Ascending aorta (tissue), 2 donors: ENCODE measurements at places on chromosomes 11 and 22. TPM values are rescaled to one million over a fixed set of nuclear protein-coding genes. Genes with fewer than 3 reads are reported as not detected.

PANX2 gene
- 0.32 TPM for total RNA-seq

MUC2 gene
- 0.11 TPM for total RNA-seq

DNA sequence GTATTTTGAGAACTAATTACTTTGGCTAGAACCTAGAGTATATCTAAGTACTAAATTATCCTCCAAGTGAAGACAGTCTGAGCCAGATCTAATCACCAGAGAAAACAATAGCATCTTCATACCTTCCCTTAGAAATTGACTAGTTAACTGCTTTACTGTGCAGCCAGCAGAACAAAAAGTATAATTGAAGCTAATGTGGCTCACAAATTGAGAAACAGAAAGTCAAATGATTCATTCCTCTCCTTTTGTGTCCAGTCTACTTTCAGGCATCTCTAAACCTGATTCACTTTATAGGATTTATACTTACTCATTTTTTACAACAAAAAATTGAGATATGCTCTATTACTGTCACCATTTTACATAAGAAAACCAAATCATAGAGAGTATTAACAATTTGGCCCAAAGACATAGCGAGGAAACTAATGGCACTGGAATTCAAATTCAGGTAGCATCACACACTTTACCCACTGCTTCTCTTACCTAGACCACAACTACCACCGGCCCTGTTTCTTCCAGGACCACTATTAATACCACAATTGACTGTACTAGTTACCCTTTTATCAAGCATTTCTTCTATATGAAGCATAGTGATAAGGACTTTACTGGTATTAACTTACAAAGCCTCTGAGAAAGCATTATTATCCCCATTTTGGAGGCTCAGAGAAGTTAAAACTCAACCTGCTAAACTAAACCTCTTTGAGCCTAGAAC, 1402.6 kb upstream of the TENM4 start:
- no peaks in the 10 kb centered on the region for H3K36me3 ChIP-seq
- H3K4me1 ChIP-seq: no peaks in the 10 kb centered on the region
- no peaks in the 10 kb centered on the region for H3K27me3 ChIP-seq

GRCh38 chr11:92159931-92160330, 64.7 kb upstream of the FAT3 start:
- H3K27me3 ChIP-seq: no peaks in the 10 kb centered on the region
- H3K27ac ChIP-seq: no peak overlapping the region
- no peaks in the 10 kb centered on the region for H3K4me1 ChIP-seq
- no peak overlapping the region for H3K4me3 ChIP-seq
- H3K36me3 ChIP-seq: no peaks in the 10 kb centered on the region

DNA sequence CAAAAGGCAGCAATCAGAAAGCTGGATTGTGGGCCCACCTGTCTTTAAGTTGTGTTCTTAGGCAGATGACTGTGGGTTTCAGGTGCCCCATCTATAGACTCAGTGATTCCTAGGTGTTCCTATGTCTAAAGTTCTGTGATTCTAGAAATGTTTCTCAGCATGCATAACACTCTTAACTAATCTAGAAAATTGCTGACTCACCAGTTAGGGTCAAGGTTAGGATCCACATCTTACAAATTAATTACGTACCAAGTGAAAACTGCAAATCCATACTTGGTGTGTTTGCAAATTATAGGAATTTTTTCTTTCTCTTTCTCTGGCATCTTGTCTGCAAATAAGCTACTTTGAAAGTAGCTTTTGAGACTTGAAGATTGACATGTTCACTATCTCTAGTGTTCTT, 7.7 kb downstream of the CECR2 start:
- no peak overlapping the region for H3K4me3 ChIP-seq
- H3K36me3 ChIP-seq: no peaks in the 10 kb centered on the region
- H3K27me3 ChIP-seq: no peaks in the 10 kb centered on the region
- H3K4me1 ChIP-seq: no peaks in the 10 kb centered on the region

DNA sequence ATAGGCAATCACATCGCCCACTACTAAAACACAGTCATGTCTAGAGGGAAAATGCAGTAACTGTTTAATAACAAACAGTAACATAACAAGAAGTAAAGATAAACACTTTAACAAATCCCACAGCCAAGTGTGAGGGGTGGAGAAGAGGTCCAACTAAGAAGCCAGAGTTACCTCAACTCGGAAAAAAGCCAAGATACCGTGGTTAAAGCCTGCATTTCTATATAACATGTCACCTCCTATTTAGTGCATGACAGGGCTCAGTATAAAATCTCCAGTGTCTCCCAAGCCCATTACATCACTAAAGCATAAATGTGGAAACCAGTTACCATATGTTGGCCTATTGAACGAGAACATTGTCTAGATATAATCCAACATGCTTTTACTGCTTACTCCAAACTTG, 281.7 kb downstream of the LRRC4C start:
- H3K4me1 ChIP-seq: no peaks in the 10 kb centered on the region
- no peak overlapping the region for H3K4me3 ChIP-seq
- H3K27me3 ChIP-seq: no peaks in the 10 kb centered on the region
- H3K27ac ChIP-seq: no peak overlapping the region

GRCh38 chr11:4464216-4465159, 15.4 kb downstream of the OR52K2 start:
- no peak for DNase-seq
- H3K27me3 ChIP-seq: no peaks in the 10 kb centered on the region
- H3K4me1 ChIP-seq: no peaks in the 10 kb centered on the region
- no peak overlapping the region for H3K4me3 ChIP-seq
- H3K36me3 ChIP-seq: no peaks in the 10 kb centered on the region

- no peak overlapping the region for H3K4me3 ChIP-seq
- no peak overlapping the region for H3K27ac ChIP-seq
- no peak for DNase-seq
- H3K4me1 ChIP-seq: no peaks in the 10 kb centered on the region
- H3K36me3 ChIP-seq: no peaks in the 10 kb centered on the region
Measured at GRCh38 chr11:95415837-95416304, 184.9 kb upstream of the SESN3 start.

- no peak for DNase-seq
- no peaks in the 10 kb centered on the region for H3K27me3 ChIP-seq
- H3K36me3 ChIP-seq: no peaks in the 10 kb centered on the region
- H3K27ac ChIP-seq: no peak overlapping the region
Measured at GRCh38 chr22:45402466-45402985, 10.9 kb downstream of the SMC1B start.

DNA sequence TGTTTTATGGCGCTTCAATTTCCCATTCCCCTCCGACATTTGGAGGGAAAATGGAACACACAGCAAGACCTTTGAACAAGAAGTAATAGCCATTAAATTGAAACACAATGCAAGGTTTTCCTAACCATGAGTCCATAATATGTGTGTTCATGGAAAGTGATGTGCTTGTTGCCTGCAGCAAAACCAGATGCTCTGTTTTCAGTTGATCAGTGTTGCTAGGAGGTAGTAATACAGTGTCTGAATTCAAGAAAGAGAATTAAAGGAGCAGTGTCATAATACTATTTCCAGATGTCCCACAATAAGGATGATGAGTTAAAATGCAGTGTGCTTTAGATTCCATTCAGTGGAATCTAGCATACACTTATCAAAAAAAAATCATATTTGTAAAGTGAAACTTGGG, 637.4 kb upstream of the API5 start:
- H3K27me3 ChIP-seq: no peaks in the 10 kb centered on the region
- no peaks in the 10 kb centered on the region for H3K36me3 ChIP-seq
- no peak overlapping the region for H3K27ac ChIP-seq
- H3K4me3 ChIP-seq: no peak overlapping the region
- no peak for DNase-seq

- H3K36me3 ChIP-seq: no peaks in the 10 kb centered on the region
- no peak overlapping the region for H3K27ac ChIP-seq
- no peaks in the 10 kb centered on the region for H3K27me3 ChIP-seq
- peaks cover 8% of the 10 kb centered on the region for H3K4me1 ChIP-seq
Measured at GRCh38 chr22:39395936-39396796, 3.4 kb upstream of the TAB1 start.
